Peyer's patch (tissue), 4 donors: ENCODE measurements at places on chromosomes 5 and 9. TPM values are rescaled to one million over a fixed set of nuclear protein-coding genes. Genes with fewer than 3 reads are reported as not detected.

ACOT12 gene
- total RNA-seq, result 3.7 TPM

PIK3R1 gene
- 89.7 TPM for total RNA-seq

KIAA1191 gene
- 96.5 TPM for total RNA-seq

ITK gene
- total RNA-seq, result 16.5 TPM

GPR150 gene
- total RNA-seq, result 0.95 TPM

APBA1 gene
- 0.88 TPM for total RNA-seq

ZMAT2 gene
- 20.8 TPM for total RNA-seq

SCAI gene
- total RNA-seq, result 13.8 TPM

PCDHGA9 gene
- 3.4 TPM for total RNA-seq

LCN12 gene
- 1.8 TPM for total RNA-seq

ORM1 gene
- total RNA-seq, result not detected

SPATA31D4 gene
- not detected for total RNA-seq

NPR3 gene
- total RNA-seq, result 0.47 TPM

CDX1 gene
- total RNA-seq, result 349 TPM

DNA sequence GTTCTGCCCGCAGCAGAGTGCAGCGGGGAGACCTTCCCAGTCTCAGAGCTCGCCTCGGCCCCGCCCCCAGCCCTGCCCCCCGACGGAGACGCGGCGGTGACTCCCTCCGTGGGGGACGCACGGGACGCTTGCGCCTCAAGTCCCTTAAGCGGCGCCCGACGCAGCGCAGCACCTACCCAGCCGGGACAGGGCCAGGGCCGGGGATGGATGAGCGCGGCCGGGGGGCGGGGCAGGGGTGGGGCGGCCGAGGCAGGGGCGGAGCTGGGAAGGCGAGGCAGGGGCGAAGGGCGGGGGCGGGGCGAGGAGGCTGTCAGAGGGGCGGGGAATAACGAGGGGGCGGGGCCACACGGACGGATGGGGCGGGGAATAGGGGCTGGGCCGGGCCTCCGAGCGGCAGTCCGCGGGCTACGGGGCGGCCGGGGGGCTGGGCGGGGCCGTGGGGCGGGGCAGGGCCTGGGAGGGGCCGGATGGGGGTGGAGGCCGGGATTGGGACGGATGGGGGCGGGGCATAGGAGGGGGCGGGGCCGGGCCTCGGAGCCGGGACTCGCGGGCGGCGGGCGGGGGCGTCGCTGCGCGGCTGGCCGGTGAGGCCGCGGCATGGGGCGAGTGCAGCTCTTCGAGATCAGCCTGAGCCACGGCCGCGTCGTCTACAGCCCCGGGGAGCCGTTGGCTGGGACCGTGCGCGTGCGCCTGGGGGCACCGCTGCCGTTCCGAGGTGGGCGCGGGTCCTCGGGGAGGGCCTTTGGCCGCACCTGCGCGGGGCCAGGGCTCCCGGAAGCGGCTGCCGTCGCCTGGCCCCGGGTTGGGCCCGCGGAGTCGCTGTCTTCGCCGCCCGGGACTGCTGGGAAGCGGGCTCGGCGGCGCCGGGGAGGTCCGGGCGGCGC lies at the start of gene ARRDC1:
ARRDC1 (plus strand) TSS at position 566 of the 884 bp plus-strand sequence; CDS start at position 598, 32 bp downstream.
- H3K4me1 ChIP-seq, result peaks cover 13% of the 10 kb centered on the region
- H3K27me3 ChIP-seq, result no peaks in the 10 kb centered on the region
- peak within 1 kb of the TSS; percentile 92 for H3K27ac ChIP-seq

DNA sequence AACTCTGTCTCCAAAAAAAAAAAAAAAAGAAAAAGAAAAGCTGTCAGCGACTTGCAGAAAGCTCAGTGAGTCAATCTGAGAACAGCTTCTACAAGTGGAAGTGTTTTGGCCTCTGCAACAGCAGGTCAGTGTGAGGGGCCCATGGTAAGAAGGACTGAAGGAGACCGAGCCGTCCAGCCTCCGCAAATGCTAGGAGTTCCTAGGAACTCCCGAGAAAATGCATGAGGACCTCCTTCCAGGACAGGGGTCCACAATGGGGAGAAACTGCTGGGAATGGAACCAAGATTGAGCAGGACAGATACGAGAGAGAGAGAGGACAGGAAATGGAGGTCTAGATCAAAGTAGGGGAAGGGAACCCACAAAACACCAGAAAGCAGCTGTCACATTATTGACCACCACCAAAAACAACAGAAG lies 180.5 kb downstream of the CRB2 start:
- H3K27me3 ChIP-seq, result no peaks in the 10 kb centered on the region
- no peaks in the 10 kb centered on the region for H3K4me1 ChIP-seq
- H3K4me3 ChIP-seq, result no peak overlapping the region
- DNase-seq, result no peak

DNA sequence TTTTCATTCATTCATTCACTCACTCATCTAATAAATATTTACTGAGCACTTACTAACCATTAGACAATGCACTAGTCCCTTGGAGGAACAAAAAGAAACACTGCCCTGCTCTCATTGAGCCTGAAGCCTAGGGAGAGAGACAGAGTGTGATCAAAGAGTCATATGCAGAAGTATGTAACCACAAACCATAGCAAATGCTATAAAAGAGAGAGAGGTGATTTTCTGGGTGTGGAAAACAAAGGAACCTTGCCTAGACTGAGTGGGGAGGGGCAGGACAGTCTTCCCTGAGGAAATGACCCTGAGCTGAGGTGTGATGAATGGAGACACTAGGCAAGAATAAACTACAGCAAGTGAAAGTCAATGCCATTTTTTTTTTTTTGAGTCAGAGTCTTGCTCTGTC lies 10.8 kb upstream of the ADRA1B start:
- no peak overlapping the region for H3K27ac ChIP-seq
- DNase-seq, result no peak
- no peak overlapping the region for H3K4me3 ChIP-seq
- no peaks in the 10 kb centered on the region for H3K36me3 ChIP-seq

- H3K36me3 ChIP-seq, result no peaks in the 10 kb centered on the region
- H3K27me3 ChIP-seq, result no peaks in the 10 kb centered on the region
- no peak for DNase-seq
- no peak overlapping the region for H3K27ac ChIP-seq
- no peaks in the 10 kb centered on the region for H3K4me1 ChIP-seq
These were observed 37.3 kb upstream of the FYB1 start for GRCh38 chr5:39256477-39257235.

- no peak overlapping the region for H3K27ac ChIP-seq
- DNase-seq, result no peak
- H3K4me3 ChIP-seq, result no peak overlapping the region
- no peaks in the 10 kb centered on the region for H3K4me1 ChIP-seq
- no peaks in the 10 kb centered on the region for H3K36me3 ChIP-seq
These were observed 1709.2 kb downstream of the EFNA5 start for GRCh38 chr5:105961572-105961971.

GRCh38 chr5:133122711-133123110 lies 70.9 kb downstream of the HSPA4 start:
- peak; percentile 15 for DNase-seq
- H3K36me3 ChIP-seq, result no peaks in the 10 kb centered on the region

GRCh38 chr5:74402553-74402952 lies 238.0 kb downstream of the ENC1 start:
- no peaks in the 10 kb centered on the region for H3K36me3 ChIP-seq
- no peak overlapping the region for H3K4me3 ChIP-seq
- peaks cover 12% of the 10 kb centered on the region for H3K4me1 ChIP-seq
- DNase-seq, result no peak
- no peak overlapping the region for H3K27ac ChIP-seq

GRCh38 chr9:132192728-132193127 lies 30.9 kb downstream of the NTNG2 start:
- H3K4me1 ChIP-seq, result no peaks in the 10 kb centered on the region
- H3K36me3 ChIP-seq, result no peaks in the 10 kb centered on the region
- H3K4me3 ChIP-seq, result no peak overlapping the region
- H3K27ac ChIP-seq, result no peak overlapping the region
- DNase-seq, result no peak

DNA sequence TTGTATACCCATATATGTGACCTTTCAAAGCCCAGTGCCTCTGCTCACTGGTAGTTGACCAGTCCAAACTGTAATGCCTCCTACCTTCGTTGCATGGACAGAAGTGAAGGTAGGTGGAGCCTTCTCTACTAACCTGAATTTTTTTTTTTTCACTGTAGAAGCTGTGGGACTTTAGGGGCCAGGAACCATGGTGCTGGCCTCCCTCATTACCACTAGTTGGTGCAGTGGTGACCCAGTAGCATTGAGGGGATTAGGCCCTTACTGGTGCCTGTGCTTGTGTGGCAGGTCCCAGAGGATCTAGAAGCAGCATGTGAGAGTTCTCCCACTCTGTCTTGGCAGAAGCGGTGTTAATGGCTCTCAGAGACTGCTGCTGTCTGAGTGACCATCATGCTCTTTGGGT lies 2.3 kb downstream of the RALGPS1 start:
- no peaks in the 10 kb centered on the region for H3K27me3 ChIP-seq
- H3K4me3 ChIP-seq, result no peak overlapping the region
- no peaks in the 10 kb centered on the region for H3K36me3 ChIP-seq
- H3K4me1 ChIP-seq, result peaks cover 6% of the 10 kb centered on the region
- H3K27ac ChIP-seq, result no peak overlapping the region

GRCh38 chr5:91885291-91886265 lies 502.5 kb upstream of the ARRDC3 start:
- no peaks in the 10 kb centered on the region for H3K27me3 ChIP-seq
- H3K4me1 ChIP-seq, result no peaks in the 10 kb centered on the region
- H3K27ac ChIP-seq, result no peak overlapping the region
- H3K36me3 ChIP-seq, result no peaks in the 10 kb centered on the region
- DNase-seq, result no peak
- no peak overlapping the region for H3K4me3 ChIP-seq

- H3K36me3 ChIP-seq, result no peaks in the 10 kb centered on the region
- H3K27ac ChIP-seq, result no peak overlapping the region
- H3K4me1 ChIP-seq, result no peaks in the 10 kb centered on the region
- no peaks in the 10 kb centered on the region for H3K27me3 ChIP-seq
- H3K4me3 ChIP-seq, result no peak overlapping the region
These were observed 25.5 kb upstream of the SLC6A19 start for GRCh38 chr5:1175801-1176472.

GRCh38 chr5:31574772-31575171 lies 42.7 kb downstream of the C5orf22 start:
- no peaks in the 10 kb centered on the region for H3K4me1 ChIP-seq
- DNase-seq, result no peak
- H3K36me3 ChIP-seq, result no peaks in the 10 kb centered on the region
- H3K27me3 ChIP-seq, result no peaks in the 10 kb centered on the region
- no peak overlapping the region for H3K4me3 ChIP-seq

GRCh38 chr9:99860266-99860665 lies 38.6 kb downstream of the NR4A3 start:
- no peaks in the 10 kb centered on the region for H3K27me3 ChIP-seq
- no peaks in the 10 kb centered on the region for H3K36me3 ChIP-seq
- H3K27ac ChIP-seq, result no peak overlapping the region
- no peak for DNase-seq

DNA sequence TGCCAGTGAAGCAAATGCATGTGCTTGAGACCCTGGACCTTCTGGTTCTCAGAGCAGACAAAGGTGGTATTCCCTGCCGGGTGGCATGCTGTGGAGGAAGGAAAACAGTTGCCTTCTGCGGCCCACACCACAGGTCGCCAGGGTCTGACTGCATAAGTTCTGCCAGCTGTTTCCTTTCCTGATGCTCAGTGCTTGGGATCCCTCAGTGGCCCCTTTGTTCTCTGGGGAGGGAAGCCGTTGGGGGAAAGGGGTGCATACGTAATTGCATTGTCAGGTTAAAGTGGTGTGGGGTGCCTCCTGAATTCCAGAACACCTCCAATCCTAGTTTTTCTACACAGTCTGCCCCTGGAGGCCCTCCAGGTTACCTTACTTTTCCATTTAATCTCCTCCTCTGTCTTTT lies 43.1 kb upstream of the SLC2A8 start:
- no peak overlapping the region for H3K27ac ChIP-seq
- DNase-seq, result no peak
- no peak overlapping the region for H3K4me3 ChIP-seq
- H3K4me1 ChIP-seq, result no peaks in the 10 kb centered on the region

GRCh38 chr9:33082538-33083326 lies 6.3 kb upstream of the SMU1 start:
- no peaks in the 10 kb centered on the region for H3K27me3 ChIP-seq
- H3K4me1 ChIP-seq, result no peaks in the 10 kb centered on the region
- H3K36me3 ChIP-seq, result no peaks in the 10 kb centered on the region

GRCh38 chr5:54693936-54694657 lies 176.5 kb downstream of the SNX18 start:
- no peak overlapping the region for H3K27ac ChIP-seq
- no peak for DNase-seq
- H3K36me3 ChIP-seq, result no peaks in the 10 kb centered on the region
- H3K27me3 ChIP-seq, result no peaks in the 10 kb centered on the region
- no peak overlapping the region for H3K4me3 ChIP-seq

DNA sequence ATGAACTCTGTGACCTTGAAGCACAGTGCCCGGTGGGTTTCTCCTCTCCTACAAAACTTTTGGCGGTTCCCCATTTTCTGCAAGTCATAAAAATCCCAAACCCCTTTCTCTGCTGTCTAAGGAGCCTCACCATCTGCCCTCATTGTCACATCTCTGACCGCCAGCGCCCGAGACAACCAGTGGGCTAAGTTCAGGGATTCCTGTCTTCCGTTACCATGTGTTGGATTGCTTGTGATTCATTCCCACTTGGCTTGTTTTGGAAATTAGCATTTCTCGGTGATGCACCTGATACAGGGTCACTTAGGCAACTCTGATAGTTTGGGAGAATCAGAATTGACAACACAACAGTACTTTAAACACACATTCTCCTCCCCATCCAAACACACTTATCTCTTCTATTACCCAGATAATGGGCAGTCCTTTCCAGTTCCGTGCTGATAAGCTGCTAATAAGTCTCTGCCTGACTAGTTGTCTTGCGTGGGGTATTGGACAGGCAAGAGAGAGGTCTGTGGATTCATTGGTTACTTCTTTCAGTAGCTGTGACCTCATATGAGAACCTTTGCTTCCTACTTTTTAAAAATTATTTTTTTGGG lies 70.0 kb upstream of the KLF4 start:
- H3K27ac ChIP-seq, result no peak overlapping the region
- no peaks in the 10 kb centered on the region for H3K4me1 ChIP-seq
- H3K36me3 ChIP-seq, result no peaks in the 10 kb centered on the region

GRCh38 chr9:114081441-114082016 lies 3.4 kb upstream of the AMBP start:
- H3K36me3 ChIP-seq, result no peaks in the 10 kb centered on the region
- peaks cover 27% of the 10 kb centered on the region for H3K4me1 ChIP-seq
- H3K4me3 ChIP-seq, result no peak overlapping the region
- H3K27me3 ChIP-seq, result no peaks in the 10 kb centered on the region

- H3K4me3 ChIP-seq, result no peak overlapping the region
- H3K27me3 ChIP-seq, result no peaks in the 10 kb centered on the region
- H3K4me1 ChIP-seq, result no peaks in the 10 kb centered on the region
- no peak for DNase-seq
- no peak overlapping the region for H3K27ac ChIP-seq
These were observed 14.9 kb upstream of the COL27A1 start for GRCh38 chr9:114140401-114140800.
